ENCODE measurements at places on chromosomes 2 and 18.

DNA sequence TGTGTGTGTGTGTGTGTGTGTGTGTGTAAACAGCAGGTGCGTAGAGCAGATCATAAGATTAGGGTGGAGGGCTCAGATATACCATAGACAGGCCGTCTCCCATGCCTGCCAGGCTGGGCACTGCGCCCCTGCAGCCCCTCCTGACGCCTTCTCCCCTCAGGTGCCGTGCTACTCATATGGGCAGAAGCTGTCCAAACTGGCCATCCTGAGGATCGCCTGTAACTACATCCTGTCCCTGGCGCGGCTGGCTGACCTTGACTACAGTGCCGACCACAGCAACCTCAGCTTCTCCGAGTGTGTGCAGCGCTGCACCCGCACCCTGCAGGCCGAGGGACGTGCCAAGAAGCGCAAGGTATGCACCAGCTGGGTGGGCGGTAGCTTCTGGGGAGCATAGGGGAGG lies 10.0 kb downstream of the ATOH8 start:
- no peak for DNase-seq

DNA sequence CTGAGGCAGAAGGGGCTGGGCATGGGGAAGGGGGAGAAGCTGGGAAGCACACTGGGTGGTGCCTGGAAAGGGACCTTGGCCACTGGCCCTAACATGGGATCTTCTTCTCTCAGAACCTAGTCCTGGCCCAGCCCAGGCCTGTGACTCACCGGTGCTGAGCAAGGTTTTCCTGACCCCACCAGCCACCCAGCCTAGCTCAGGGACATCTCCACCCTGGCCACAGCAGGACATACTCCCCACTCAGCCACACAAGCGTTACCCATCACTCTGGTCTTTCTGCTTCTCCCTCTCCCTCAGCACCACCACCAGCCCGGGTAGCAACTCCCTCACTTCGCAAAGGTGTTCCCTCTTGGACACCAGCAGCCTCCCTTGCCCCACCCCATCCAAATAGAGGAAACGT lies 22.8 kb downstream of the TNS1 start:
- no peak for DNase-seq

DNA sequence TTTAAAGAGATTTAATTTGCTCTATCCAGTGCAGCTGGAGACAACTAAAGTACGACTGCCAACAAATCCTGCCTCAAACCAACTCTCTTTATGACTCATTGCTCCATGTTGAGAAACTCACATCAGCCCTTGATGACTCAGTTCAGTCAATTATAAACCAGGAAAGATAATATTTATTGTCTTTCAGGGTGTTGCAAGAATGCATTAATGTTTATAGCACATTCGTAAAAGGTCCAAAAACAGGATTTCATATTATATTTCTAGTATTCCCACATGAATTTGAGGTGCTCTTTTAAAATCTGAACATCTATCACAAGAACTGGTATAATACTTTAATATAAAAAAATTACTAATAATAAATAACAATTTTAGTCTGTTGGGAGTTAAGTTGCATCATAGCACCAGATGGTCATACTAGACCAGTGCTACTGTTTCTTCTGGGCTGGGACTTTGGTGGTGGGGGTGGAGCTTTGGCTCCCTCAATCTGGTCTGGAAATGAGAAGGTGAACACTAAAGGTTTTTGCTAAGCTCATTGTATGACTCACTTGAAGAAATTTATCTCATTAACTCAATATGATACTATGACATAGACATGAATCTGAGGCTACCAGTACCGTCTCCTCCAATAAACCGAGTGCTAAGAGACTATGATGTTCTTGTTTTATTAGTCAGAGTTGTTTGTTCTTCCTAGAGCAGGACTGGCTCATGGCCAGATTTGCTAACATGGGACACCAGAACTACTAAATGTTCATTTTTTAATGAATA lies 26.6 kb upstream of the MAP3K20 start:
- DNase-seq: no peak

DNA sequence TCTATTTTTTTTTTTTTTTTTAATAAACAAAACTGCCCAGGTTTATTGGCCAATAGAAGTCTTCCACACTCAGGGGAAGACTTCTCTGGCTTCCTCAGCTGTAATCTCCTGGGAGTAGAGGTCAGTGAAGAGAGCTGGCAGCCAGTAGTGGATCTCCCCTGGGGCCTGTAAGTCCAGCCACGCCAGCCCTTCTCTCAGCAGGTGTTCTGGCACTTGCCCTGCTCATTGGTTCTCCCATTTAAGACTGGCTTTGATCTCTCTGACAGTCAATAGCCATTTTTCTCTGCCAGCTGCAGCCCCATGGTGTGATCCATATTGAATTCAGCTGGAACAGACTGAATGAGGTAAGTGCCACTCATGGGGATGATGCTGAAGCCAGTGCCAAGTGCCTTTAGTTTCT lies 170.6 kb upstream of the SPHKAP start:
- DNase-seq: no peak

- no peak for DNase-seq
These were observed 369.4 kb upstream of the CYRIA start for GRCh38 chr2:17035010-17035409.

- no peak for DNase-seq
These were observed 48.1 kb upstream of the GALR1 start for GRCh38 chr18:77201506-77201905.

DNA sequence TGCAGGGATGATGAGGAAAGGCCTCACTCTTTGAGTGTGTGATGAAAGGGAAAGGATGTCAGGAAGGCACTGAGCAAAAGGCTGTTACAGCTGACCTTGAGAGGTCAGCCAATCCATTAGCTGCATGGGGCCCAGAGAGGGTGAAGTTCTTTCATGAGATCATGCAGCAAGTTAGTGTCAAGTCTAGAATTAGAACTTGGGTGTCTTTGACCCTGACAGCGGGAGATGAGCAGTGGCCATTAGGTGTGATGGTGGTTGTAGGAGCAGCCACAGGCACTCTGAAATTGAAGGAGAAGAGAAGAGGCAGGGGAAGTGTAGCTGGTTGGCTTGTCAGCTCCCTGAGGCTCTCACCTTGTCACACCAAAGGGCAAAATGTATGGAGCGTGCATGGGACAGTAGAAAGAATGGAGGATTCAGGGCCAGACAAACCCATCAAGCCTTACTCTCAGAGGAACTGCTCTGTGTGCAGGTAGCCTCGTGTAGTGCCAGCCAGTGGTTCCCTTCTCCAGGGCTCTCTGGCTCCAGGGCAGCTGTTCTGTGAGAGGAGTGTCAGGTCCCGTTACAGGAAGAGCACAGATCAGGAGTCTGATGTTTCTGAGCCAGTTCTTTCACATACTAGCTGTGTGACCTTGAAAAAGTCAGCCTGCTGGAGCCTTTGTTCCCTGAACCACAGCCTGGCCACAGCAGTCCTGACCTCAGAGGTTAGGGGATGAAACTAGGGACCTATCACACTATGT lies 35.9 kb downstream of the MAP4K4 start:
- DNase-seq: no peak

- no peak for DNase-seq
These were observed 232.2 kb downstream of the GULP1 start for GRCh38 chr2:188523919-188524318.

- no peak for DNase-seq
These were observed 69.0 kb upstream of the ASAP2 start for GRCh38 chr2:9137379-9138150.

GRCh38 chr2:50401772-50402653 lies 629.9 kb downstream of the NRXN1 start:
- peak; percentile 68 for DNase-seq

DNA sequence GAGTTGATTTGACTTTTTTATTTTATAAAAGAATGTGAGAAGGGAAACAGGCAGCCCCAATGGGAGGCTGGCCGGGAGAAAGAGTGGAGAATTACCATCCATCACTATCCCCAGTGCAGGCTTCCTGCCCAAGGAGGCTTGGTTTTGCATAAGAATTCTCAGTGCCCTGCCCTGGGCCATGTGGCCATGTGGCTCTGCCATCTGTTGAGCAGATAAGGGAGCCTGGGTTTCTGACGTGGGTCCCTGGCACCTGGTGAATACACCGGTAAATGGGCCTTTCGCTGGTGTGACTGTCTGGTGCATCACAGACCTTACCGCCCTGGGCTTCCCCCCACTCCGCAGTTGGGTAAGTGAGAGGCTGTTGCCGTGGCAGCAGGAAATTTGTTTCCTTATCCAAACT lies 54.5 kb upstream of the TMEM163 start:
- no peak for DNase-seq

DNA sequence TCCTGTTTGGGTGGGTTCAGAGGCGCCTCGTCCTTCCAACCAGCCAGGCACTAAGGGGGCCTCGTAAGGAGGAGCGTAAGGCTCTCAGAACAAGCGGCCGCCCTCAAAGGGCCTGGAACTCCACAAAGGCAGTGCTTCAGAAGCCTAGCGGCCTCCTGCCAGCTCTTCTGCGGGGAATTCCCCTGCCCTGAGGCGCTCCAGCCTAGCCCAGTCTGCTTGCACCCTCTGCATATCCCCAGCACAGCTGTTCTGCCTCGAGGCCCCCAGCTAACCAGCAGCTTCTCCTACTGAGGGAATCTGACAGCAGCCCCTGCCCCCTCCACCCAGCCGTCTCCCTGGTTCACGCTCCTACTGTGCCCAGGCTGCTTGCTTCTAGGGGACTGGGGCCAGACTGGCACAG lies 265.9 kb downstream of the TFCP2L1 start:
- peak; percentile 65 for DNase-seq

- no peak for DNase-seq
These were observed 143.5 kb upstream of the CWC22 start for GRCh38 chr2:180150606-180151005.

DNA sequence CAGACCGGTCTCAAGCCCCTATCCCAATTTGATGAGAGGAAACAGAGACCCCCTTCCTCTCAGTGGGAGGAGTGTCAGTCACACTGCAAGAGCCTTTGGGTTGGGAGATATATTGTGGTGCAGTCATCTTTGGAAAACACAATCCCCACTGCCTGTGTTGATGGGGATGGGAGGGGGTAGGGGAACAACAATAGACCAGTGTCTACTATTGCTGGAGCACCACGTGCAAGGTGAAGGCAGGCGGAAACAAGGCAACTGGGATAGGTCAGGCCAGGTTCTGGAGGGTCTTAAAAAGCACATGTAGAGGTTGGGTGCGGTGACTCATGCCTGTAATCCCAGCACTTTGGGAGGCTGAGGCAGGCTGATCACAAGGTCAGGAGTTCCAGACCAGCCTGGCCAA lies 127.9 kb downstream of the ZFP36L2 start:
- no peak for DNase-seq
